Transverse colon (tissue), 4 donors: ENCODE measurements at places on chromosomes 7 and 10.

DNA sequence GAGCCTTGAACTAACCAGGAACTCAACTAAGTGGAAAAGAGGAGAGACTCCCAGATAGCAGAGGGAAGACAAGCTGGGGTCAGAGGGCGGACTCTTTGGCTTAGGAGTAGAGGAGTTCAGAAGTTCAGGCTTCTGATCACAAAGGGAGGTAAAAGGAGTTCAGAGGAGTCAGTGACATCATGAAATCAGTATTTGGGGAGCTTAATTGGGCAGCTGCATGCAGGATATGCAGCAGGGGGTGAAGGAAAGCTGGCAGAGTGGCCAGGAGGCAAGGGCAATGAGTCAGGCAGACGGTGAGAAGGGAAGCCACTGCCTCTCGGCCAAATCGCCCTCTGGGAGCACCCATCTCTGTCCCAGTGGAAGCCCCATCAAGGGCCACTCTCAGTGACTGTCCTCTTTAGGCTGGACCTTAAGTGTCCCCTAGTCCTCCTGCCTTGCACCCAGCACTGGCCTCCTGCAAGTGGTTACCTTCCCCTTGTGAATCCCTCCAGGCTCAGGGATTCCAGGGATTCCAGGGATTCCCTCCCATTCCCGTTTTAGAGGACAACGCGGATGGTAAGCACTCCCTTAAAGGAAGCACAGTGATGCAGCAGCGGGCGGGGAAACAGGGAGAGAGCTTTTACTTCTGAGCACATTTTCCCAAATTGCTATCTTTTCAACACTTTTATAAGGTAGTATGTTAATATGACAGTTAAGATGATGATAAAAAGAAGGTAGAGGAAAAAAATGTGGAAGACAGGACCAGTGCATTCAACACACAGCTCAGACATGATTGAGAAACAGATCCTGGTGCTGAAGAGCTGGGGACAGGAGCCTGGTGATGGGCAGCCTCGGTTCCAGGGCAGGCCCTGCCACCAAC is 72.6 kb downstream of the KCNMA1 start:
- H3K4me3 ChIP-seq, result no peak overlapping the region
- peaks cover 33% of the 10 kb centered on the region for H3K4me1 ChIP-seq
- DNase-seq, result no peak

DNA sequence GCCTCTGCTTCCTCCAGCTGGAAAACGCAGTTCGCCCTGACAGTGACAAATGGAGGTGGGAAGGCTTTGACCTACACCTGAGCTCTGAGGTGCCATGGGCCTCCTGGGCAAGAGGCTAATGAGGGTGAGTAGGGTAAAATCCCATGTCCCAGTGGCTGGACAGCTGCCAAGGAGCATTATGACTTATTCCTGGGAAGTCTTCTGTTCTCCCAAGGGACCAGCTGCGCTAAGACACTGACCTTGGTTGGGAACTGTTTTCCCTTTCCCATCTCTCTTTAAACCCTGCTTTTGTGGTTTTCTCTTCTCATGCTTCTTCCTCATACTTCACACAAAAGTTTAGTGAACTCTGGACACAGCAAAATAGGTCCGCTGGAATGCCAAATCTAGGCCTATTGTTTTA is 72.6 kb downstream of the COPG2 start:
- no peak overlapping the region for H3K27ac ChIP-seq
- H3K36me3 ChIP-seq, result no peaks in the 10 kb centered on the region

- no peak overlapping the region for H3K27ac ChIP-seq
- H3K27me3 ChIP-seq, result no peaks in the 10 kb centered on the region
- no peak for DNase-seq
- H3K4me3 ChIP-seq, result no peak overlapping the region
Measured at GRCh38 chr10:72587568-72587967, 38.3 kb downstream of the MICU1 start.

DNA sequence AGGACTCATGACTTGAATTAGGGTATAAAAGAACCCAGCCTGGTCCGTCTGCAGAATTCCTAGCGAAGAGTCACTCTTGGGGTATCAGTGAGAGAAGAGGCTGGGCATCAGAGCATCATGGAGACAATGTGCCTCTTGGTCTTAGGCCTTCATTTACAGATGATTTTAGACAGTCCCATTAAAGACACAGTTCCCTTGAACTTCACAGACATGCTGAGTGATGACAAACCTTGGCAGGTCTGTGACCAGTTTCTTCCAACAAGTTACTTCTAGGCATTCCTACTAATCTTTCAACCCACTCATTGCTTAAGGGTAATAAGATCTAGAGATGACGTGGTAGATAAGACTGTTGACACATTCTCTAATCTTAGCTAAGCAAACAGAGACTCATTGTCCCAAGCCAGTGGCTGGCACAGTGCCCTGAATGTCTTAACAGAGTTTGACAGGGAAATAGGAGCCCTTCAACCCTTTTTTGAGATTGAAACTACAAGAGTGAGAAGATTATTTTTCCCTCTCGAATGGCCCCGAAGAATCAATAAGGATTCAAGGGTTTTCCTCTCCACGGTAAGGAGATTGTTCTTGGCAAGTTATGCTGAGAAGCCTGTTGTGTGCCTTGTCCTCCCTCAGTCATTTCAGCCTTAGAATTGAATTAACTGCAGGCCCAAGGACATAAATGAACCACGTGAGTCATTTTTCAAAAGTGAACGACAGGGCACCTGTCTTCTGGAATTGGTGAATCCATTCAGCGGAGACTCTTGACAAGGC is 281.1 kb downstream of the CCDC3 start:
- peaks cover 7% of the 10 kb centered on the region for H3K4me1 ChIP-seq
- no peak overlapping the region for H3K4me3 ChIP-seq
- peak; percentile 92 for DNase-seq

GRCh38 chr10:48496831-48497779 is 107.8 kb downstream of the ARHGAP22 start:
- no peaks in the 10 kb centered on the region for H3K27me3 ChIP-seq
- peaks cover 3% of the 10 kb centered on the region for H3K4me1 ChIP-seq
- no peaks in the 10 kb centered on the region for H3K36me3 ChIP-seq
- H3K27ac ChIP-seq, result no peak overlapping the region
- no peak overlapping the region for H3K4me3 ChIP-seq

DNA sequence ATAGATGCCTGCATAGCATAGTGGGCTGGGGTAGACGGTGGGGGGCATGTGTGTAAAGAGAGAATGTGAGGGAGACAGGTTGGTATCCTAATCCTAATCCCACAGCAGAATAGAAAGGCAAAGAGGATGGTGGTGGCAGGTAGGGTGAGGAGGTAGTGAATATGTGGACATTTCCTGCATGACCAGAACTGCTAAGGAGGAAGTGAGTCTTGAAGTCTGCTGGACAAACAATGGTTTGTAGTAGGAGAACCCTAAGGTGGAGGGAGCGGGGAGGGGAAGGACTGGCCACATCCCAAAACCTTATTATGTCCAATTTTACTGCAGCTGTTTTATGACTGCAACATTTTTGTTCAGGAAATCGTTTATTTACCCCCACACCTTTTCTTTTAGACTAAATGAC is 279.7 kb downstream of the AUTS2 start:
- no peaks in the 10 kb centered on the region for H3K27me3 ChIP-seq
- no peak overlapping the region for H3K4me3 ChIP-seq
- H3K36me3 ChIP-seq, result no peaks in the 10 kb centered on the region
- H3K27ac ChIP-seq, result no peak overlapping the region
- no peak for DNase-seq

DNA sequence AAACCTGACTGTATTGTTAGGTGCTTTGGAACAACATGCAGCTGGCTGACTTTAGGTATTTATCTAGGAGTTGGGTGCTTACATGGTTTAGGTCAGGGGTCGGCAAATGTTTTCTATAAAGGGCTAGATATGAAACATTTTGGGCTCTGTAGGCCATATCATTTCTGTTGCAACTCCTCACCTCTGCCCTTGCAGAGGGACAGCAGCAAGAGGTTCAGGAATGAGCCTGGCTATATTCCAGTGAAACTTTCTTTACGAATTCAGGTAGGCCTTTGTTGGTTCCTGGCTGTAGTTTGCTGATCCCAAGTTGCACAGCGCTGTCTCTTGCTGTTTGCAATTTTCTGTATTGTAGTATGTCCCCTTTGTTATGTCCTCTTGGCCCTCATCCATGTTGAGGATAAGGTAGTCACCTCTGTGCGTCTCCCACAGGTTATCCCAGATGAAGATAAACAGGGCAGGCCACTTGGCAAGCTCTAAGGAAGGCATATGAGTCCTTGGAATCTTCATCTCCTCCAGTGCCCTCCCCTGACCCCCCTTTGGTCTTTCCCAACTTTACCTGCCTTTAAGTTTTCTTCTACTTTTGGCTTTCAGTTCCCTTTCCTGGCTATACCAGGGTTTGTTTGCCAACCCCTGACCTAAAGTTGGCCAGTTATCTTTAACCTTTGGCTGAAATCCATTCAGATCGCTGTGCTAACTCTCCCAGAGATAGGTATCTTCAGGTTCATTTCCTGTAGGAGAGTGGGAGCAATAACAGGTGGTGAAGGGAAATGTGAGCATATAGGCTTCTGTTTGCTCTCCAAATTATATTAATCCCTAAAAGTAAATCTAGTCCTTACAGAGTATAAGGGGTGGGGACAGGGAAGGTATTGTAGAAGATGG is 36.1 kb downstream of the SGPL1 start:
- DNase-seq, result no peak
- no peak overlapping the region for H3K4me3 ChIP-seq
- no peaks in the 10 kb centered on the region for H3K27me3 ChIP-seq
- H3K27ac ChIP-seq, result peak overlapping the region; percentile 15
- peaks cover 46% of the 10 kb centered on the region for H3K4me1 ChIP-seq

GRCh38 chr10:14024329-14025202 is 306.2 kb downstream of the FRMD4A start:
- peak overlapping the region; percentile 37 for H3K27ac ChIP-seq
- no peaks in the 10 kb centered on the region for H3K36me3 ChIP-seq
- no peak overlapping the region for H3K4me3 ChIP-seq

- H3K27me3 ChIP-seq, result no peaks in the 10 kb centered on the region
- H3K4me3 ChIP-seq, result no peak overlapping the region
Measured at GRCh38 chr7:94177441-94177840, 173.3 kb upstream of the BET1 start.

- peaks cover 25% of the 10 kb centered on the region for H3K4me1 ChIP-seq
- H3K27ac ChIP-seq, result peak overlapping the region; percentile 75
- H3K4me3 ChIP-seq, result no peak overlapping the region
- no peaks in the 10 kb centered on the region for H3K27me3 ChIP-seq
Measured at GRCh38 chr7:134721171-134721570, 58.3 kb upstream of the CALD1 start.

DNA sequence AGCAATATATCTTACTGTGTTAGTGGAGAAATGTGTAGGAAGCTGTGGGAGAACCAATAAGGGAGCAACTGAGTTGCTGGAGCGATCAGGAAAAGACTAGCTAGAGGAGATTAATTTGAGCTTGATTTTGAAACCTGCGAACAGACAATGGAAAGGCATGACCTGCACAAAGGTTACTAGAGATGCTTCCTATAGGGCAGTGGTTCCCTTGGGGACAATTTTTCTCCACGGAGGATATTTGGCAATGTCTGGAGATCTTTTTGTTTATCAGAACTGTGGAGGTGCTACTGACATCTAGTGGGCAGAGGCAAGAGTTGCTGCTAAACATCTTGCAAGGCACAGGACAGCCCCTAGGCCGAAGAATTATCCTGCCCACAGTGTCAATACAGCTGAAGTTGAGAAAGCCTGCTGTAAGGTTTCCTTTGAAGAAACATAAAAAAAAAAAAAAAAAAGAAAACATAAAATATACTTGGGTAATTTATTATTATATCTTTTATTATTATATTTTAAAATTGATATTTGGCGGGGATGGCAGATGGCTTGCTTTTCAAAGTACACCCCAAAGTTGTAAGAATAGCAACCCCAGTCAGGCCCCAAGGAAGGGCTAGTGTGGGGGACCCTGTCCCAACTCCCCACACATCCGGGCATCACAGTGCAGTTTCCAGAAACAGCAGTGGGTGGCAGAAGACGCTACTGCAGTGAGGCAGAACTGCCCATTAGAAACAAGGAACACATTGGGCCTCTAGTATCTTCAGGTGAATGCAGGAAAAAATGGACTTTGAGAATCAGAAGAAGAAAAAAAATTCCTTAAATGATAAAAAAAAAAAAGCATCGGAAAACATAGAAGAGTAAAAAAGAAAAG is 481.6 kb downstream of the SH2D4B start:
- no peaks in the 10 kb centered on the region for H3K4me1 ChIP-seq
- H3K4me3 ChIP-seq, result no peak overlapping the region
- H3K27ac ChIP-seq, result no peak overlapping the region
- DNase-seq, result no peak

GRCh38 chr10:6097063-6097462 is 8.2 kb downstream of the RBM17 start:
- no peak overlapping the region for H3K27ac ChIP-seq
- peaks cover 18% of the 10 kb centered on the region for H3K36me3 ChIP-seq
- no peaks in the 10 kb centered on the region for H3K27me3 ChIP-seq
- peaks cover 10% of the 10 kb centered on the region for H3K4me1 ChIP-seq
- H3K4me3 ChIP-seq, result no peak overlapping the region

DNA sequence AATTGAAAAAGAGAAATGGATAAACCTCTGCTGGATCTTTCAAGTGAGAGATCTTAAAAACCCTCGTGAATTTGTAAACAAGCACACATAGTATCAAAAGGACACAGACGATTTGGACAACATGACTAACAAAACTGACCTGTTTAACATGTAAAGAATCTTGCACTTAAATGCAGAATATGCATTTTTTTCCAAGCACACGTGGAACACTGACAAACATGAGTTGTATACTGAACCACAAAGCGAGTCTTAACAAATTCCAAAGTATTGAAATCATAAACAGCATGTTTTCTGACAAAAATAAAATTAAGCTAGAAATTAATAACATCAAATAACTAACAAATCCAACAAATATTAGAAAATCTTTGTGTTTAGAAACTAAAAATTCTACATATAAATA is 65.0 kb upstream of the ZNF746 start:
- no peak overlapping the region for H3K27ac ChIP-seq
- no peaks in the 10 kb centered on the region for H3K27me3 ChIP-seq
- H3K4me1 ChIP-seq, result peaks cover 19% of the 10 kb centered on the region
- no peak overlapping the region for H3K4me3 ChIP-seq
- H3K36me3 ChIP-seq, result no peaks in the 10 kb centered on the region
- no peak for DNase-seq
